Left ventricle myocardium superior (tissue), 1 donor: ENCODE measurements at places on chromosomes 7 and 10. TPM values are rescaled to one million over a fixed set of nuclear protein-coding genes. Genes with fewer than 3 reads are reported as not detected.

DNA sequence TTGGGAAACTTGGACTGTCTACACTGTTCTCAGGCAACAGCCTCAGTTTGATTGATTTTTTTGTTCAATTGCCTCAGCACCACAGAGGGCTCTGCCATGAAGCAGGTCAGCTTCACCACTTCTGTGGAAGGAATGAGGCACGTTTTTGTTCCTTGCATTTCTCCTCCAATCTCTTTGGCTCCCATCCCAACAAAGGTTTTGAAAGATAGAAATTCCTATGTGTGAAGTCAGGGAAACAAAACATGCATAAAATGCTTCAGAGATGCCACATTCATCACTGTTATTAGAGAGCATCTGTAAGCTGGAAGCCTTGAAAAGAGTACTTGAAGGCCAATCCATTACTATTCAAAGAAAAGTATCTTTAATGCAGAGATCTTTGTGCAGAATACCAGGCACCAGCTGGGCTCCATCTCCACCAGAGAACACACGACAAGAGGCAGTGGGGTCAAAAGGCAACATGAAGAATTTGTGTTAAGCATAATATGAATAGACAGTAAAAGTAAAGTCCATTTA, 249.1 kb upstream of the LYZL1 start:
- DNase-seq, result no peak

DNA sequence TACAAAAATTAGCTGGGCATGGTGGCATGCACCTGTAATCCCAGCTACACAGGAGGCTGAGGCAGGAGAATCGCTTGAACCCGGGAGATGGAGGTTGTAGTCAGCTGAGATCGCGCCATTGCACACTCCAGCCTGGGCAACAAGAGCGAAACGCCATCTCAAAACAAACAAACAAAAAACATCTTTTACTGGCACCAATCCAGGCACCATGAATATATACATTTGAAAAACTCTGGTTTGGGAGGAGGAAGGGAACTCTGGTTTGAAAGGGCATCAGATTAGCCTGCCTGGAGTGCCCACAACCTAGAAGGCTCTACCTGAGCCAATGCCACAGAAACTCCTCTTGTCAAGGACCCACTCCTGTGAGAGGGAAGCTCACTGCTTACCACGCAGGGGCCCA, 15.9 kb downstream of the POLL start:
- DNase-seq, result no peak

DNA sequence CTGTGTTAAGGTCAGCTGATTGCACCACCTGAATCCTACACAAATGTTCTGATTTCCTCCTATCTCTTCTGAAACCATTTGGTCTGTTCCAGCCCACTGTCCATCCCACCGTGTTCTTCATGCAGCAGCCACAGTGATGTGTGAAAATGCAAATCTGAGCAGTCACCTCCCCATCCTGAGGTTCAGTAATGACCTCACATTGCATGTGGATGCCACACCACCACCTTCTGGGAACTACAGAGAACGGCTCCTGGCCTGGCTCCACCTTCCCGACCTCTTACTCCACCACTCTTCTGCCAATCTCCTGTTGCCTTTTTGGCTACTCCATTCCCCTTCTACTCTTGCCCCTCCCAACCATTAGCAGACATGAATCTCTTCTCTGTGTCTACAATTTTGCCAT, 244.4 kb downstream of the TNS3 start:
- peak; percentile 69 for DNase-seq

Gene CPA1
- not detected for total RNA-seq

Gene LIPJ
- total RNA-seq, result not detected

Gene H2BK1
- not detected for total RNA-seq

DNA sequence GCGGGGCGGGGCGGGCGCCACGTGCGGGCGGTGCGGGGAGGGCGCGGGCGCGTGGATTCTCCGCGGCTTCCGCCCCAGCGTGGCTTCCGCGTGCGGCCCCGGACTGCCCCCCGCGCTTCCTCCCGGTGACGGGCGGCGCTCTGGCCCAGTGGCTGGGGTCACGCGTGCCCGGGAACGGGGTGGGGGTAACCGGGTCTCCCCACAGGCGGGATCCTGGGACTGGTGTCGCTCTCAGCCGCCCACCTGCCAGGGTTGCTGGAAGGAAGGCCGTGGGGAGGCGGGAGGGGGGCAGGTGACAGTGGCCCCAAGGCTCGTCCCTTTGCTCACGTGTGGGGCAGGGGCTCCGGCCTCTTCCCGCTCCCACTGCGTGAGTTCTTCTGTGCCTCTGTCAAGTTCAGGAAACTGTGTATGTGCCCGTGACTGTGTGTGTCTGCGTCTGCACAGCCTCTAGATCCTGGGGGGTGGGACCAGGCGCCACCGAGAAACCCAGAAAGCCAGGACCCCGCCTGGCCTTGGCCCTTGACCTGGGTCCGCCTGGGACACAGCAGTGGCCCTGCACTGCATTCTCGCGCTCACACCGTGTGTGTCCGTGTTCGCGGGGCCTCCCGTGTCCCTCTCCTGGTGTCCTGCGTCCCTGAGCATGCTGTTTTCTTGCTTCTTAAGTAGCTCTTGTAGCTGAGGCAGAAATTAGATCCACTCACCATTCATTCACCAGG, 919 bp downstream of the MAFK start:
- DNase-seq, result peak; percentile 65

GRCh38 chr7:75033064-75033463, 40.5 kb downstream of the RCC1L start:
- no peak for DNase-seq

GRCh38 chr7:37249240-37249639, 199.4 kb downstream of the ELMO1 start:
- DNase-seq, result no peak

GRCh38 chr7:41130086-41130485, 572.8 kb downstream of the INHBA start:
- no peak for DNase-seq

DNA sequence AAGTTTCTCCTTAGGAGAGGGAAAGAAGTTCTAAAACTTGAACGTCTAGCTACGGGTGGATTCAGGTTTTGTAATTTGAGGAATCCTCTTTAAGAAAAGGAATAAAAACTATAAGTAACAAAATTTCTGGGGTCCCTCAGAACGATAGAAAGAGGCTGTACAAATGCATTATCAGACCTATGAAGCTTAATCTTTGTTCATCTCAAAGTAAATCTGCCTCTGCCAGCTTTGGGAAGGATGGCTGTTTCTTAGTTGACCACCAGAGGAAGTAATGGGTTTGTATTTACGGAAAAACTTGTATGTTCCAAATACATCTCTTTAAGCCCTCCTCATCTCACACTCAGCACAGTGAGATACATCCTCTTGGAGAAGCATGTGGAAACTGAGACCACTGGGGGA, 864 bp downstream of the PSTK start:
- DNase-seq, result no peak

GRCh38 chr7:151674161-151674920, 154.6 kb upstream of the RHEB start:
- DNase-seq, result no peak

Gene CYP26C1
- total RNA-seq, result not detected

GRCh38 chr10:49010295-49010694, 70.7 kb upstream of the LRRC18 start:
- DNase-seq, result no peak

DNA sequence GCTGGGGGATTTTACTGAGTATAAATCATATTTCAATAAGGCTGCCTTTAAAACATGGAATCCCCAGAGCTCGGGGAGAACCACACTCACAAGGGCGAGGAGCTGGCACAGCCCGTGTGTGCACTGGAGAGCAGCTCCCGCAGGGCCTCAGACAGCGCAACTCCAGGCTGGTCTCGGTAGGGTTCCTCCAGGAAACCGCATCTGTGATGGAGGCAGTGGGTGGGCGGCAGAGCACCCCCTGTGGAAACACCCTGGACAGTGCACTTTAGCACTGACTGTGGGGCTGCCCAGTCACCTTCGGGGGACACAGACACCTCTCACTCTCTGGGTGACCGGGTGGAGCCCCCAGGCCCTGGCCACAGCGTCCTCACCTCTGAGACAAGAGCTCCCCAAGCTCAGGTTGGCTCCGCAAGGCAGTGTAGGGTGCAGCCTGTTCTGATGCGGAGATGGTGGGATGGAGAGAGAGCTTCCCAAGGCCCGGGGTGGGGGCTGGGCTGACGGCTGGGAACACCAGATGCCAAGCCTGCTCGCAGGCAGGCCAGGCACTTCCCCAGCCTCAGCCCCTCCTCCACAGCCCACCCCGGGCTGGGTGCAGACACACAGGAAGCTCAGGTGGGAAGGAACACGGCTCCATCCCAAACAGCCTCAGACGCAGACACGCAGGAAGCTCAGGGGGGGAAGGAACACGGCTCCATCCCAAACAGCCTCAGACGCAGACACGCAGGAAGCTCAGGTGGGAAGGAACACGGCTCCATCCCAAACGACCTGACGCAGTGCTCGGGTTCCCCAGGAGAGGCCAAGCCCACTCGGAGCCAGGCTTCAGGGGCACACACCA, 224.4 kb downstream of the MAD1L1 start:
- DNase-seq, result peak; percentile 35
